ENCODE measurements at places on chromosomes 12 and 14.

DNA sequence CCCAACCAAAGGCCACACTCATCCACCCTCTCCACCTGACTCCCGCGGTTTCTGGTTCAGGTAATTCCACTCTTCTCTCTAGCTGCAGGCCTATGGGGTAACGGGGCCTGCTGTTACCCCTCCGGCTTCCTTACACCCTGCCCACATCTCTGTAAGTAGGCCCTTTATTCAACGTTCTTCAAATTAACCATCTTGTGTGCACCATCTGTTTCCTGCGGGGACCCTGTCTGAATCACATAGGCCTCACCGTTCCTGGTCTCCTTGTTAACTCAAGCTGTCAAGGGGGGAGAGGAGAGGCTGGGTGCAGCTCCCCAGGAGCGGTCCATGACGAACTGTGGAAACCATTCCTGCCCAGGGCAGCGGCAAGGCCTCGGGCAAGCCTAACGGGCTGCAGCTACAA lies 9.3 kb upstream of the DLK1 start:
- DNase-seq, result no peak

DNA sequence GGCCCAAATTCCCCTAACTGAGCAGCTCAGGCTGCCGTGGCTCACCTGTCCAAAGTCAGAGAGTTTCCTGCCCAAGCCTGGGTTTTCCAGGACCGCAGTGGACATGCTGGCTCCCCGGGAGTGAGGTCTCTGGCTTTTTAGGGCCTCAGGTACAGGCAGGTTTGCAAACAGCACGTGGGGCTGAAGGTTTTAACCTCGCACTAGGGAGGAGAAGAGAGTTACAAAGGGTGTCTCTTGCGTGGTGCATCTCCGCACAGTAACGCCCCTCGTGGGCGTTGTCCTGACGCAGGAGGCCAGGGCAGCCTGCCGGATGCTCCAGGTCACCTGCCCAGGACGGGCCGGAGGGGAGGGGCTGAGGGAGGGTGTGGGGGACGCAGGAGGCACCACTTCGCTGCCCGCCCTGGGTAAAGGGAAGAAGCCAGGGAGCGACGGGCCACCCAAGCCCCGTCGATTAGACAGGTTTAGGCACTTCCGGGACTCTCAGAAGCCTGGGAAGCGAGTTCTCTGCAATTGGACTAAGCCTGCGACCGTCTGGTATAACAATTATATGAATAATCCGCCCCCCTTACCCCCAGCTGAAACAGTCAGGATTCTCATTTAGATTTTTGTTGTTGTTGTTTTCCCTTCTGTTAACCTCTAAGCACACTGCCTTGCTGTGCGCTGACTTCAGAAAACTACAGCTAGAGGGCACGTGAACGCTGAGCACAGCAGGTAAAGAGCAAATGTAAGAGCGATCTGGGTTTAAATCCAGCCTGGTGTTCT lies at the start of gene PAH:
Gene PAH (minus strand): TSS at position 219 of the 762 bp plus-strand sequence. CDS start 114 bp downstream, at position 105.
- DNase-seq, result peak; percentile 45

GRCh38 chr14:60655119-60655897 lies 6.0 kb upstream of the SIX1 start:
- DNase-seq, result peak; percentile 76

DNA sequence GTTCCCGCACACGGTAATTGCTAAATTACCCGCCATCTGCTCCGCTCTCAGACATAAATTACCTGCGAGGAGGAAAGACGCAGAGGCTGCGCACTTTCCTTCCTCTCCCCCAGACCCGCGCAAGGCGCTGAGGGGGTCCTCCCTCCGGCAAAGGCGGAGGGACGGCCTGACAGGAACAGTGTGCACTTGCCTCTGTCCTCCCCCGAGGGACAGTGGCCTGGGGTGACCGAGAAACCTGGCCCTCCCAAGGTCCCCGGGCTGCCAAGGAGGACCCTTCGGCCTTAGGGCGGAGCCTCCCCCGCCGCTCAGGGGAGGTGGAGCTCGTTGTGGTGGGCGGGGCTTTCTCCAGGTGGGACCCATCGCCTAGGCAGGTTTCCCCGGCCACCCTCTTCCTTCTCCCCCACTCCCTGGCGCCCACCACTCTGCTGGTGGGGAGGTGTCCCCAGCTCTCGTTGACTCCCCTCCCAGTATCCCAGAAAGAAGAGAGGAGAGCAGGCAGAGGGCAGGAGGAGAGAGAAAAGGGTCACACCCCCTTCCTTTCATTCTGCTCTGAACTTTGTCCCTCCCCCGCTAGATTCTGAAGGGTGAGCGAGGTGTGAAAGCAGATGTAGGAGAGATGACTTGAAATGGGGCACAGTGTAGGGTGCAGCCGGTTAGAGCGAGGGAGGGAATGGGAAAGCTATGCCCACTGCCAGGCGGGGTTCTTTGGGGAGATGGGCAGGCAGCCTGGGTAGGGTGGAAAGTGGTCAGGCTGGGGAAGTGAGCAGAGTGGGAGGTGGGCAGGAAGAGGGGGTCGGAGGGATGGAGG lies 11.4 kb upstream of the CALCOCO1 start:
- DNase-seq, result peak; percentile 30

- no peak for DNase-seq
Measured at GRCh38 chr14:53696217-53696965, 260.2 kb downstream of the BMP4 start.

- no peak for DNase-seq
Measured at GRCh38 chr14:95855606-95856005, 21.0 kb upstream of the TUNAR start.

- no peak for DNase-seq
Measured at GRCh38 chr12:54026640-54027441, 1.4 kb upstream of the HOXC6 start.

DNA sequence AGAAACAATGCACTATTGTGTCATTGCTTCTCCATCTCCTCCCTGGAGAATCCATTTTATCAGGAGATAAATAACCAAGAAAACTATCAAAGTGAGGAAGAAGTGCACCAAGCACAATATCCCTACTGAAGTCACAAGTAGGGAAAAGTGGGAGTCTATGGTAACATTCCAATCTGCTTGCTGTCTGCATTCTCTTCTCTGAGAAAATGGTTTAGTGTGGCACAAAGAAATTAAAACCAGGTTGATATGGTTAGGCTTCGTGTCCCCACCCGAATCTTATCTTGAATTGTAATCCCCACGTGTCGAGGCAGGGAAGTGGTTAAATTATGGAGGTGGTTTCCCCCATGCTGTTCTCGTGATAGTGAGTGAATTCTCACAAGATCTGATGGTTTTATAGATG lies 209.7 kb downstream of the PRKD1 start:
- DNase-seq, result no peak

DNA sequence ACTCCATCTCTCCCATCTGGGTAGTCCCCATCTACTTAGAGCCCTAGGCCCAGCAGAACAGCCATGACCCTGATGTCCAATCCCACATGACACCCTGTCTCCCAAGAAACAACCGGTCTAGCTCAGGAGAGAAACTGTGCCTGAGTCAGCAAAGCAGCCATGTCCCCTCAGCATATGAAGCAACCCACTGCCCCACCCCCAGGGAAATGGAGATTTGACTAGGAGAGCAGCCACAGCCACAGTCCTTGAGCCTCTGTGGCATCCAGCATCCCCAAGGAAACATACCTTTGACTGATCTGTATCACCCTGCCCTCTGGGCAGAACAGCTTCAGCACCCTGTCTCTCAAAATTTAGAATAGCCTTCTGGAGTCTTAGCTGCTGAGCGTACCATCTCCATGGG lies 641.9 kb upstream of the FBXO33 start:
- DNase-seq, result no peak

GRCh38 chr12:96882862-96883261 lies 24.2 kb upstream of the NEDD1 start:
- no peak for DNase-seq

- no peak for DNase-seq
Measured at GRCh38 chr12:6347367-6348338, 5.8 kb upstream of the TNFRSF1A start.

GRCh38 chr14:75150150-75150549 lies 23.3 kb upstream of the NEK9 start:
- DNase-seq, result no peak

- peak; percentile 98 for DNase-seq
Measured at GRCh38 chr12:132144115-132144809, at the start of the genes DDX51 and NOC4L. TSS of gene DDX51 (minus strand) at chr12:132144319. CDS start at chr12:132144296, 23 bp downstream. TSS of gene NOC4L (plus strand) at chr12:132144457. CDS start at chr12:132144489, 32 bp downstream.

DNA sequence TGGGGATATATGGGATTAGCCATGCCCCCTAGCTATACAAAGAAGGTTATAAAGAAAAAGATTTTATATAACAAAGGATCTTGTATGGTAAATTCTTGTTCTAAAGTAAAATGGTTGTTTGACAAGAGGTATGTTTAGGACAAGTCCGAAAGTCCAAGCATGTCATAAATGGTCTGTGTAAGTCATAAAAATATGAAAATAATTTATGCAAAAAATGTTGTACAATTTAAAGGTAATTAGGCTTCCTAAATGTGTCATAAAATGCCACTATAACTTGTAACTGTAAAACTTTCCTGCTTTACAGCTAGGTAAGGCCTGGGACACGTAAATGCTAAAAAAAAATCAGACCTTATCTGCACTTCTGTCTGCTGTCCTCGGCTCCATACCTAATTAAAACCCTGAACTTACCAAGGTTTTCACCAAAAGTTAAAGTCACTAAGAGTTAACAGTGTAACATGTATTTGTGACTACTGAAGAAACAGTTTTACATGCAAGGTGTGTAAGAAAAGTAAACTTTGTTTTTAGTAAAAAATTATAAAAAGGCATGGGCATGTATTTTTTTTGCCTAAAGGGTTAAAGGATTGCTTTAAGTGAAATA lies 110.0 kb upstream of the RESF1 start:
- DNase-seq, result peak; percentile 33

DNA sequence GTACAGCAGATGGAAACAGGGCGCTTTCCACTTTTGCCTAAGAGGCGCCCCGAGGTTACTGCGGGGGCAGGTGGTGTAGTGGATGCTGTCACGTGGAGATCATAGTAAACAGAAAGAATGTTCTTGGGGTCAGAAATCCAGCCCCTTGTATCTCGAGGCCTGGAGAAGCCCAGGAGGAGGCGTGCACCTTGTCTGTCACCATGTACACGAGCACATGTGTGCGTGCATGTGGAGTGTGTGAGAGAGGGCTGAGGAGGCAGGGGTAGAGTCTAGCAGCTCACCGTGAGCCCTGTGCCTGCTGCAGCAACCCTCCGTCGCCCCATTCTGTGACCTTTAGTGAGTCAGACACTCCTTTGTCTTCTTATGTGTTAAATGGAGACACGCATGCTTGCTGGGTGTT lies 59.0 kb downstream of the CACNA1C start:
- DNase-seq, result no peak

- DNase-seq, result no peak
Measured at GRCh38 chr14:87325741-87326140, 667.2 kb downstream of the GALC start.

GRCh38 chr14:92755495-92755894 lies 7.1 kb upstream of the LGMN start:
- DNase-seq, result no peak

- DNase-seq, result no peak
Measured at GRCh38 chr12:104551313-104551931, 94.7 kb downstream of the CHST11 start.

- no peak for DNase-seq
Measured at GRCh38 chr14:66105815-66106214, 380.4 kb upstream of the CCDC196 start.

GRCh38 chr12:64625243-64626077 lies 15.2 kb downstream of the RASSF3 start:
- peak; percentile 72 for DNase-seq

GRCh38 chr12:29983851-29984250 lies 200.1 kb upstream of the TMTC1 start:
- DNase-seq, result no peak

DNA sequence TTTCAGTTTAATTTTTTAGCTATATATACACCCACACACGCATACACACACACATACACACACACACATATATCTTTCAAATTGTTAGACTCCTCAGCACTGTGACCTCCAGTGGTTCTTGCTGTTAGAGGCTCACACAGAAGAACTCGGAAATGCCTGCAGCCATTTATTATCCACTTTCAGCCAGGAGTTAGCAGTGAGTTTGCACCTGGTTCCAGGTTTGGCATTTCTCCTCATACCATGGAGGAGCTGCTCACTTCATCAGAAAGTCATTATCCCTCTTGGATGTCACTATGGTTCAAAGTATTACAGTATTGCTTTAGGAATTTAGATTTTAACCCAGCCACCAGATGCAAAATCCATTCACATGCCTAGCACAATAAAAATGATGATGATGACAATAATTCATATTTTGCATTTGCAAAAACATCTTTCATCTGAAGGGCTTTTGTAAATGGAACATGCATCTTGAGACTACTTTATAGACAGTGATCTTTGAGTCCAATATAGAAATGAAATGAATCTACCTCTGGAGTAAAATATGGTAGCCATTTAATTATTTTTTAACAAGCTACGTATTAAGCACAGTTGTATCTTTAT lies 42.3 kb downstream of the NPAS3 start:
- no peak for DNase-seq

- DNase-seq, result no peak
Measured at GRCh38 chr14:94217116-94217515, 43.0 kb downstream of the PPP4R4 start.

- no peak for DNase-seq
Measured at GRCh38 chr12:104889735-104890134, 68.4 kb downstream of the SLC41A2 start.

DNA sequence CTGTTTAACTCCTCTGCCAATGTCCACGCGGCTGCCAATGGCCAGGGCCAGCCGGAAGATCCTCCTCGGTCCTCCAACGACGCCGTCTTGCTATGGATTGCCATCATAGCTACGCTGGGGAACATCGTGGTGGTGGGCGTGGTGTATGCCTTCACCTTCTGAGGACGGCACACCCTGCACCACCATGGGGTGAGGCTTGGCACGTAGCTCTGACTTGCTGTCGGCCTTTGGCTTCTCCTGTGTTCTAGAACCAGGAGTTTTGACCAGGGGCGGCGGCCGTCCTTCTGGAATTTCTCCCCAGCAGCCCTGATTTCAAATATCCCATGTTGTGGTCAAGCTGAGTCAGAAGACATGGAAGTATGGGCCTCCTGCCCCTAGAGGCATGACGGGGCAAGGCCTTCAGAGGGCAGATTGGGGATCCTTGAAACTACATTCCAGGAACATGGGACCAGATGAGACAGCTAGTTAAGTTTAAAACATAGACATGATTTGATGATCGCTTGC lies 47.5 kb downstream of the C14orf132 start:
- no peak for DNase-seq

- DNase-seq, result no peak
Measured at GRCh38 chr14:69624136-69624535, 12.7 kb downstream of the SUSD6 start.

DNA sequence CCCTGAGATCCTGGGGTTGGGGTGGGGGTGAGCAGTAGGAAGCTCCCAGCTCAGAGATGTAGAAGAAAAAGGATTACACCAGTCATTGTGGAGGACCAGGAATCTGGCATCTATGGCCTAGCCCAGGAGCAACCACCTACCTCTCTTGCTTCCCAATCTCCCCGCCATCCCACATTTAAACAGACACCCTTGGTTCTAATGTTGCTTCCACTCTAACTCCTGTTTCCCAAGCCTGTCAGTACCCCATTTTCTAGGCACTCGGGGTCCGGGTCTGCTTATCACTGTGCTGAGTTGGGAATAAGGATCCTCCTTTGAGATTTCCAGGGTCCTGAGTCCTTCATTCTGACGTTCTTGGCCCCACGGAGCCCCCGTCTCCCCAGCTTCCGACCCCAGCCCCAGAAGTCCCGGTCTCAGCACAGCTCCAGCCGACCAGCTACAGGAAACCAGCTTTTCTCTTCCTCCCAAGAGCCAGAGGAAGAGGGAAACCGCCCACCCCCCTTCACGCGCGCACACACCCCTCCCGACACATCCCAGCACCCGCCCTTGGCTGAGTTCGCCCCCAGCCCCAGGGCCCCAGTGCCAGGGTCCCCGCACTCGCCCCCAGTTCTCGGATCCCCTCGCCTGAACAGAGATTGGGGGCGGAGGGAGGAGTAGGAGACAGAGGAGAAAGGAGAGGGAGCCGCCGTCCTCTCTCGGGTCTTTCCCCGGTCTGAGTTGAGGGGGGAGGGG lies 1.2 kb downstream of the ITGA5 start:
- DNase-seq, result peak; percentile 70

GRCh38 chr12:86660488-86661147 lies 404.4 kb upstream of the MGAT4C start:
- peak; percentile 43 for DNase-seq
